ENCODE measurements at places on chromosomes 1 and 21.

DNA sequence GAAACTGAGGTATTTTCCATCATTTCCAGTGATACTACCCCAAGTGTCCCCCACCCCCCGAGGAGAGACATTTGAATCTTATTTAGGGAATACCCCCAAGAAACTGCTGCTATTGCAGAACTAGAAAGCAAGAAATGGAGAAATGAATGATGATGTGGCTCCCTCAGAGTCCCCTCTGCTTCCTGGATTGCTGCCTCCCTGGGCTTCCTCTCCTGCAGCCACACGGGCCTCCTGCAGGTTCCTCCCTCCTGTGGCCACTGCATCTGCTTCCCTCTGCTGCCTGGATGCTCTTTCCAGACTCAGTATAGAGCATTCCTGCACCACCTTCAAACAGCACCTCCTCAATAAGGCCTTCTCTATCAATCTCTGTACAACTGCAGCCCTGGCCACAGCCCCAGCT lies 69.3 kb downstream of the SLC25A24 start:
- DNase-seq = no peak

DNA sequence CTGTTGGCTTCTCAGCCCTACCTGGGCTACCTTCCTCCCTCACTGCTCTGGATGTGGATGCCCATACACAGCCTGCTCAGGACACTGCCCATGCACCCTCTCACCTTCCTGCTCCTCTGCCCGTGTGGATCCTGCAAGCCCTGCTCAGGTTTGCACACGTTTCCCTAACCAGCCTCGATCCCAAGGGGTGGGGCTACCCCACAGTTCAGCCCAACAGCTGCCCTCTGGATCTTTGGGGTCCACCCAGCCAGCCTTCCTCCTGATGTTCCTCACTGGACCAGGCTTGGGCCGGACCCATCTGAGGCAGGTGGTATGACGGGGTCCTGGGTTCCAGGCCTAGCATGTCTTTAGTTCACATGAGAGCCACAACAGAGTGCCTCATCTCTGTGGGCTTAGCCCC lies 4.7 kb downstream of the TMEM54 start:
- DNase-seq = no peak

- no peak for DNase-seq
Measured at GRCh38 chr1:26361605-26362122, 7.7 kb upstream of the CRYBG2 start.

DNA sequence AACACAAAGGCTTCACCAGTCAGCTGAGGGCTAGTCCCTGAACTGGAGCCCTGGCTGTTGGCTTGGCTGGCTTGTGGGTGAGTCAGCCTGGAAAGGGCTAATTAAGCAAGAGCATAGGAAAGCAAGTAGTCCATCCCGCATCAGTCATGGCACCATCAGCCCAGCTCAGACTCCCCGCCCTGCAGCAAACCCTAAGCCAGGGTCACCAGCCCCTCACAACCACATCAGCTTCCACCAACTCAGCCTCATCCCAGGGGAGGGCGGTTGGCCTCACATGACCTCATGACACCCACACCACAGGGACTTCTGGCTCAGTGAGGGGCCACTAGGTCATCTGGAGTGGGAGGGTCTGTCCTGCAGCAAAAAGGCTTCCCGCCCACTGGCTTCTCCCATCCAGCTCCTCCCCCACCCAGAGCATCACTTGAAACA lies 7.0 kb upstream of the SPATC1L start:
- no peak for DNase-seq

- no peak for DNase-seq
Measured at GRCh38 chr1:185363205-185363604, 46.2 kb upstream of the IVNS1ABP start.

DNA sequence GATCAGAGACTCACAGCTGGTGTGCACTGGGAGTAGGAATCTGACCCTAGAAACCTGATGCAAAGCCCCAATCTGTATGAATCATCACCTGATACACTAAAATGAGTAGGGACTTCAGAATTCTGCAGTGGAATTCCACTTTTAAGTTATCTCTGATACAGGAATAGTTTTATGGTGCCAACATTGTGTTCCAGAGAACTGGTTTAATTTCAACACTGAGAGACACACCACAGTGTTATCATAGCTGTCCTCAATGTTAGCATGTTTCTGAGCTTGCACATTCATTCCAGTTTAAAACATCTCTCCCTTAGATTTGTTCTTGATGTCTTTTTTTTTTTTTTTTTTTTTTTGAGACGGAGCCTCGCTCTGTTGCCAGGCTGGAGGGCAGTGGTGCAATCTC lies 7.1 kb downstream of the UTS2 start:
- DNase-seq = no peak

- DNase-seq = no peak
Measured at GRCh38 chr1:119795261-119796200, 15.7 kb downstream of the REG4 start.

DNA sequence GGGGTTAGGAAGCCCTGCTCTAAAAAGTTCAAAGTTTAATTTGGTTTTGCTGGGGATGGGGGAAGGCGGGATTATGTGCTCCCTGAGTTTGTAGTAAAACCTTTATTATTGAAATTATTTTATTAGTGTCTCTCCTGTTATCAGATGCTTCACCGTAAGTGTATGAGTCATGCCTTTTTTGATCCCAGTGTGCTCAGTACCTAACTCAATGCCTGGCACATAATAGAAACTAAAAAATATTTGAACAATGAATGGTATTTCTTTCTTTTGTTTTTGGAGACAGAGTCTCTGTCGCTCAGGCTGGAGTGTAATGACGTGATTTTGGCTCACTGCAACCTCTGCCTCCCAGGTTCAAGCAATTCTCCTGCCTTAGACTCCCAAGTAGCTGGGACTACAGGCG lies 6.4 kb downstream of the SNRPE start:
- DNase-seq = no peak

DNA sequence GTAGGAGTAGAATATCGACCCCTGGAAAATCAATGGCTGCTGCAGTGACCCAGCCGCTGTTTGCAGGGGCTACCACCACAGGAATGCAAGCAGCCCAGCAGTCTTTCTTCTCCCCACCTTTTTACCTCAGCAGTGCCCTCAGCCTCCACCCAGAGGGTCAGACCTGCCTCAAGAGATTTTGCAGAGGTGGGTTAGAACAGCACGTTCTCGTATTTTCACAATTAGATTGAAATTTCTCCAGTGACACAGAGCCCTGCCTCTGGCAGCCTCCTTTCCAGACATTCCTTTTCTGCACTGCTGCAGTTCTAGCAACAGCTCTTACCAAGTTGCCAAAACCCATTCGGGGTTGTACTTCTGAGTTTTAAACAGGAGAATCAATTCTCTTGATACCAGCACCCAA lies 38.3 kb upstream of the PIGV start:
- no peak for DNase-seq

- DNase-seq = no peak
Measured at GRCh38 chr1:15751717-15752116, 6.9 kb upstream of the FBLIM1 start.

DNA sequence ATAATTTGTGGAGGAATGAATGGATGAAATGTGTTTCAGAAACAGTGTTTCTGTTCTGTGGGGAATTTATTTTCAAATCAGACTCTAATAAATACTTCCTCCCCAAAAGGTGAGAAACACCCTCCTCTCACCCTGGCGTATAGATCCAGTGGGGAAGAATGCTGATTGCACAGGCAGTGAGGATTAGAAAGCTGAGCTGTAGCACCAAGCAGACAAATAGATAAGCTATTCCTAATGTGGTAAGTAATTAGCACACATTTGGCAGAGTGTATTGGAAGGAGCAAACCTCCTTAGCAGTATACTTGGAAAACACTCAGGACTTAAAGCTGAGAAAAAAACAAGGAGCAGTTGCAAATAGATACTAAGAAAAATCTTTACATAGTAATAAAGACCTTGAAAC lies 50.8 kb downstream of the NUF2 start:
- DNase-seq = no peak

DNA sequence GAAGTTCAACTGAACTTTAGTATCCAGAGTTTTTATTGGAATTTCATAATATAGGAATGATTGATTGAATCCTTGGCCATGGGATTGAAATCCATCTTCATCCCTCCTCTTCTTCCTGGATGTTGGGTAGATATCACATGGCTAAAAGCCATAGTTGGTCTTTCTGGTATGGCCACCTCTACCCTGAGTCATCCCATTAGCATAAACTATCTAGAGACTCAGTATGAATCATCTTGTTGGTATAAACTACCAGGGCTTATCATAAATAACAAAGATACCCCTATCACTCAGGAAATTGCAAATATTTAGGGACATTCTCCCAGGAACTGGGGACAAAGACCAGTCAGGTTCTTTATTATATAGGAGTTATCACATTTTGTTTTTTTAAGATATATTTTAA lies 21.2 kb upstream of the ZP4 start:
- DNase-seq = no peak

DNA sequence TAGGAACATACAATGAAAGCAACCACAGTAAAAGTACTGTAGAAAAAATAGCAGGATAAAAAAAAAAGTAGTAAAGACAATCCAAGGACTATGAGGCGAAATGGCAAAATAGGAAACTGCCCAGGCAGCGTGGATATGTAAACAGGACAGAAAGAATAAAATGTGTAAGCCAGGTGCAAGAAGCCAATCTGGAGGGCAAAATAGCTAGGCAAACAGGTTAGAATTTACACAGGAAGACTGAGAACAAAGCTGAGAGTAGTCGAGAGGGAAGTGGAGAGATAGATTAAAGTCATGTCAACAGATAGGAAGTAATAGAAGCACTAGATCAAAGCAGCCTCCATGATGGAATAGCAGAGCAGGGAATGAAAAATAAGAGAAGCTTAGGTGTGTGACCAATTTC lies 124.2 kb upstream of the B3GALT2 start:
- no peak for DNase-seq

DNA sequence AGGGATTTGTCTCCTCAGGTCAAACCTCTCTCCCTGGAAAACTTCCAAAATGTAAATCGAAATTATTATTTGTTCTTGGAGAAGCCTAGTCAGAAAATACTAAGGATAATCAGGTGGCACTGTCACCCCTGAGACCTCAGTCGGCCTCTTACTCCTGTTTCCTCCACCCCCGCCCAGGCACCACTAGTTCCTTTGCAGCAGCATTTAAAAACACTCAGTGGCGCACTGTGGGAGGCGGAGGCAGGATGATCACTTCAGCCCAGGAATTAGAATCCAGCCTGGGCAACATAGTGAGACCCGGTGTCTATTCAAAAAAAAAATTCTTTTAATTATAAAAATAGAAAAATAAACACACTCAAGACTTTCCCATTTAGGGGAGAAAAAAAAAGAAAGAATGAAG lies 18.0 kb upstream of the IFNAR2 start:
- no peak for DNase-seq

DNA sequence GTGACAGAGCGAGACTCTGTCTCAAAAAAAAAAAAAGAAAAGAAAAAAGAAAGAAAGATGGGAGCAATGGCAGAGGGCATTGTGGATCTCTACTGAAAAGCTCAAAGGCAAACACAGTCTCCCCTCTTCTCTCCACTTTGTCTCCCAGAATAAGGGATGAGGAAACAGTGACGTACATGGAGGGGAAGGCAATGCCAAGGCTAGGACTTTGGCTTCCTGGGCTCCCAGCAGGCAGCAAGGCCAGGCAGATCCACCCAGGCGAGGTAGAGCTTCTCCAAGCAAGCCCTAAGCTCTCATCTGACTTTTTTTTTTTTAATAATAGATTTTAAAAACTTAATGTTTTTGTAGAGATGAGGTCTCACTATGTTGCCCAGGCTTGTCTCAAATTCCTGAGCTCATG lies 4.6 kb downstream of the ARHGEF2 start:
- no peak for DNase-seq

GRCh38 chr1:153490272-153491051 lies 30.0 kb upstream of the S100A7 start:
- peak; percentile 48 for DNase-seq

GRCh38 chr1:13582713-13583443 lies 754 bp upstream of the PDPN start:
- no peak for DNase-seq

- no peak for DNase-seq
Measured at GRCh38 chr1:244653439-244654107, 647 bp downstream of the DESI2 start.

DNA sequence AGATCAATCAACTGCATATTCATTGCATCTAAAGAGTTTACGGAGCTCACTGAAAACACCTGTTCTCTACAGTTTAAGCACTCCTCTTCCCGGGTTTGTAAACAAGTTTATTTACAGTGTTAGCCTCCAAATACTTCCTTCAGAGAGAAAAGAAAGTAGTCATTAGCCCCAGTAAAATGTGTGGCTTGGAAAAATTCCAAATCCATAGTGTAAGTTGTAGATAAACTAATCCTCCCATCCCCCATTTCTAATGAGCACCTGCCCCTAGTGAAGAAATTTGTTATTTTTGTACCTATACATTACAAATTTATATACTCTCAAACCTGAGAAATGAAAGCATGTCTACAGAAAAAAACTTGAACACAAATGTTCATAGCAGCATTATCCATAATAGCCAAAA lies 21.9 kb downstream of the PUM1 start:
- no peak for DNase-seq

DNA sequence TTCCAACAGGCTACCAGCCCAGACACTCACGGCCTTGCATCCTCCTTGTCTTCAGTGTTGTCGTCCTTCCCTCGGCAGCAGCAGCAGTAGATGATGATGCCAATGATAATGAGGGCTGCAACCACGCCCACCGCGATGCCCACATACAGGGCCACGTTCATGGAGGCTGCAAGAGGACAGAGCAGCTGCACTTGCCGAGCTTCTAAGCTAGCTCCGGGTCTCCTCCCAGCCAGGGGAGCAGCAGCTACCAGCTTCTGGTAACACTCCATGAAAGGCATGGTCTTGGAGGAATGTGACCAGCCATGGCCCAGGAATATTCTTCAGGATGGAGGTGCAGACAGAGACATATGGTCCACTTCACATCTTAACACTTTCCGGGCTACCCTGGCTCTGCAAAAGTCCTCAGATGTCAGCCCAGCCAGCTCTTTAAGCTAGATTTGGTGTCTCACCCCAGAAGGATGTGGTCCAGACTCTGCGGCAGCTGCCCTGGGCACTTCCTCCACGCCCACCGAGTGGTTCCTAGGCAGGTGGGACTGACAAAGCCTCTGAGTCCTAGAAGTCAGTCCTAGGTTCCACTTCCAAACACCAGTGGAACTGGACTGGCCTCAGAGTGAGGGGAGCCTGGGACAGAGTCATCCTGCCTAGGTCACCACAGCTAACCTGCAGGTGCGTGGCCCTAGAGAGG lies 35.1 kb downstream of the GPA33 start:
- DNase-seq = no peak

GRCh38 chr1:16617114-16617631 lies 3.8 kb upstream of the NBPF1 start:
- DNase-seq = no peak

- peak; percentile 57 for DNase-seq
Measured at GRCh38 chr1:182588500-182589396, at the start of gene RNASEL. Gene RNASEL (minus strand): TSS chr1:182589256. CDS start chr1:182586806, 2,450 bp downstream.

- no peak for DNase-seq
Measured at GRCh38 chr1:159548126-159548525, 12.3 kb upstream of the OR10J5 start.

DNA sequence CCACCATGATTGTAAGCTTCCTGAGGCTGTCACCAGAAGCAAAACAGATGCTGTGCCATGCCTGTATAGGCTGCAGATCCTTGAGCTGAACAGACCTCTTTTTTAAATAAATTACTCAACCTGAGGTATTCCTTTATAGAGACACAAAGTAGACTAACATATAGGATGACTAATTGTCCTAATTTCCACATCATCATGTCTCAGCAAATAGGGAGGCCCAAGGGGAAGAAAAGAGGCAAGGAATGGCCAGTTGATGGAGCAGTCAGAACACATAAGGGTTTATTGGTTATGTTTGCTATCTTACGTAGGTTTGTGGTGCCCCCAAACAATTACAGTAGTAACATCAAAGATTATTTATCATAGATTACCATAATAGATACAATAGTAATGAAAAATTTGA lies 126.2 kb downstream of the RASAL2 start:
- DNase-seq = no peak
